ENCODE measurements at places on chromosomes 3 and 15.

- DNase-seq, result no peak
Measured at GRCh38 chr15:69298697-69299441, at the start of gene PAQR5. PAQR5 (plus strand) TSS chr15:69298912; CDS start chr15:69360081, 61,169 bp downstream.

DNA sequence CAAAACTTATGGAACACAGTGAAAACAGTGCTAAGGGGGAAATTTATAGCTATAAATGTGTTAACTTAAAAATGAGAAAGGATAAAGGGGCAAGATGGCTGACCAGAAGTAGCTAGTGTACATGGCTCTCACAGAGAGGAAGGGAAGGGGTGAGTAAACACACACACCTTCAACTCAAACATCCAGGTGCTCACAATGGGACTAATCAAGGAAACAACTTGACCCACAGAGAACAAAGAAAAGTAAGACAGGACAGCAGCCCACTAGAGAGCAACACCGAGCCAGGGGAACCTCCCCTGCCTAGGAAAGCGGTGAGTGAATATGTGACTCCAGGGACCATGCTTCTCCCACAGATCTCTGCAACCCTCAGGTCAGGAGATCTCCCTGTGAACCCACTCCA lies 85.0 kb upstream of the UBP1 start:
- DNase-seq, result no peak

DNA sequence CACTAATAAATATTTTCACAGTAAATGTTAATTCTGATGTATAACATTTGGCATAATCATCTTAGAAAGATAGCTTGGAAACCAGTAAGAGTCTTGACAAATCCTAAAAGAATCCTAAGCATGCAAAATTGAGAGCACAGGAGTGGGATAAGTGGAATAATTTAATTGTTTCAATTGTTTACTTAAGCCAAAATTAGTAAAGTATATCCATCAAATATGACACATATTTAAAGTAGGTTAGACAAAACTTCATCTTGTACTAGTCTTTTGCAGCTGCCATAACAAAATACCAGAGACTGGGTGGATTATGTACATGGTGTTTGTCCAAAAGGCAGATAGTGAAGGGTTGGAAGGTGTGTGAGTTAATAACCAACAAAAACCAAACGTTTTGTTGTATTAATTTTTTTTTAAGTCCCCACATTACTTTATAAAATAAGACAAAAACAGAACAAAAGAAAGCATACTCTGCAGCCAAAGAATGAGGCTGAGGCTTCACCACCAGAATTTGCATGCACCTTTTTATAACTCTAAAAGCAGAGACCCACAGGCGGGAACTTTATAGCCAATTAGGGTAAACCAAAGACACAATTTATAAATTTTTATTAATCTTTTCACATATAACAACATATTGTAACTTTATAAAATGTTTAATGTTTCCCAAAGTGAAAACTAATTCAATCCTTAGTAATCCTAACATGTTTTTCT lies 41.9 kb upstream of the CD200R1L start:
- no peak for DNase-seq

GRCh38 chr3:148727231-148727630 lies 29.5 kb downstream of the AGTR1 start:
- no peak for DNase-seq

- no peak for DNase-seq
Measured at GRCh38 chr3:8224941-8225340, 276.7 kb upstream of the LMCD1 start.

DNA sequence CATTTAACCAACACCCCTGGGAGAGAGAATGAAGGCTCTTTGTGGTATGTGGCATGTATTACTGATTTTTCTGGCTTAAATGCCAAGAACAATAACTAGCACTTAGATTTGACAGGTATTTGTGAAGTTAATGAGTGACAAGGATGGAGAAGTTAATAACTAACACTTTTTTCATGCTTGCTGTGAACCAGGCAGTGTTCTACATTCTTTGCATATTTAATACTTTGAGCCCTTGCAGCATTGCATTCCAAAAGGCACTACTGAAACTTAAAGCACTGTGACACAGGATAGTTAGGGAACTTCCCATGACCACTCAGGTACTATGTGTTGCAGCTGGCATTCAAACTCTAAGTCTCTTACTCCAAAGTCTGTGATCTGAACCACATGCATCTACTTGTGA lies 650.6 kb downstream of the ZPLD1 start:
- no peak for DNase-seq

- DNase-seq, result no peak
Measured at GRCh38 chr3:135869439-135870105, 96.0 kb upstream of the PPP2R3A start.

DNA sequence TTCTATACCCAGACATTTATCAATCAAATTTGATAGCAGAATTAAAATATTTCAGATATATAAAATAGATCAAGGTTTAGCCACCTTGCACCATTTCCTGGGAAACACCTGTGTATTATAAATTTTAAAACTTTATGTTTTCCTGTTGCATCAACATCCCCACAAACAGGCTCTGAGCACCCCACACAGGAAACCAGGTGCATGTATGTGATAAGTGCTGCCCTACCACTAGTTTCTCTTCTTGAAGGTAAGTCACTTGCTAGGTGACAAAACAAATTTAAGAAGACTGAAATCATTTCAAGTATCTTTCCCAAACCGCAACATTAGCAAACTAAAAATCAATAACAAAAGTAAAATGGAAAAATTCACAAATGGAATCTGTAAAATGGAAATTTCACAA lies 496.1 kb upstream of the CCDC54 start:
- no peak for DNase-seq

GRCh38 chr15:80695099-80695910 lies at the start of gene ABHD17C:
ABHD17C (plus strand) TSS chr15:80695310; CDS start chr15:80695430, 120 bp downstream.
- peak; percentile 23 for DNase-seq

GRCh38 chr3:42118762-42119361 lies 27.7 kb downstream of the TRAK1 start:
- no peak for DNase-seq

DNA sequence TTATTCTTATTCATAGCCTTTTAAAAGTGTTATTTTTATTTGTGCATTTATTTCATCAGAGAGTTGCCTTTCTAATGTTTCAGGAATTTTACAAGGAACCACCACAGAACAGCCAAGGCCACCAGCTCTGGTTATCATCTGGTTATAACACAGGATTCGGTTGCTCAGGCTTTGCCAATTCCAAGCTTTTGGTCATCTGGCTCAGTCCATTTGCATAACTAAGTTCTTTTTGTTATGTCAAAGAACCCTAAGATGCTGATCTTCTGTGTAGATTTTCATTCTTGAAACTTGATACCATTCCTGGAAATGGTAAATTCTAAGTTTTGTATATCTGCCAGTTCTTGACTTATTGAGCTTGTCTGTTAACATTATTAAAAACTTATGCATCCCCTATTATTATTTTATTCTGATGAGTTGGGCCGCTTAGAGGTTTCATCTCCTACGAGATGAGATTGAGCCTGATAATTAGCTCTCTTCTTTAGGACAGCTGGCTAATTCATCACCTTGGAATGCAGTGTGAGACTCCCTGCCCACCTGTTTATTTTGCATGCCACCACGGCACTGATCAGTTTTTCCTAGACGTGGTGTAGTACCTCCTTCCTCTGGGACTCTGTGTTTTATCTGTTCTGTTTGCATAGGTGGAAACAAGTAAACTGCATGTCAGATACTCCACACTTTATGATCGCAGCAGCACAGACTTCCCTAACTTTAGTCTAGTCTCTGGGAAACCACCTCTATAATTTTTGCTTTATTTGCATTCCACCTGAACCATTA lies 264.8 kb downstream of the SLCO3A1 start:
- no peak for DNase-seq

DNA sequence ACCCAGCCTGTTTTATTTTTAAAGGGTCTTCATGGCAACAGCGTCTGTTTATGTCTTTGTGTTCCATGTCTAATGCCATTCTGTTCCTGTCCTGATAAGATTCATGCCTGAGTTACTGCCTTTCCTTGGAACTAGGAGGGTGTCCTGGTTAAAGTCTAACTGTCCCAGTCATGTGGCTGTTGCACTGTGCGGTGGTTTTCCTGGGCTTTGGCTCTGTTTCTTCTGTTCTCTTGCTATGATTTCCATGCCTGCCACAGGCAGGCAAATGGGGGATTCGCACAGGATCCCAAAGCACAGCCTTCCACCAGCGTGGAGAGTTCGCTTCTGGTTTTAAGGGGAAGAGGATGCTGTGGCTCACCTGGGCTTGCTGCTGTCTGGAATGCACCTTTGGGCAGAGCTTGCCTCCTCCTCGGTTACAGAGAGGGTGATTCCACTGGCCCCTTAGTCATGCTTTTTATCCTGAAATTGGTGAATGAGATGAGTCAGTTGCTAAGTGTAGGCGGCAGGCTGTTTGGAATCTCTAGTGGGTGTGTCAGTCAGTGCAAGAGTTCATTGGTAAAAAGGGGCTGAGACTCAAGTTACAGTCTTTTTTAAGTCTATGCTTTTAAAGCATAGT lies 86.8 kb downstream of the CCK start:
- no peak for DNase-seq

- no peak for DNase-seq
Measured at GRCh38 chr3:85255949-85256348, 297.2 kb downstream of the CADM2 start.

GRCh38 chr3:123258811-123259420 lies 57.2 kb downstream of the SEC22A start:
- DNase-seq, result no peak

GRCh38 chr3:130789782-130790322 lies 43.2 kb upstream of the PIK3R4 start:
- DNase-seq, result no peak

- DNase-seq, result no peak
Measured at GRCh38 chr3:71432044-71432975, 151.2 kb downstream of the FOXP1 start.

DNA sequence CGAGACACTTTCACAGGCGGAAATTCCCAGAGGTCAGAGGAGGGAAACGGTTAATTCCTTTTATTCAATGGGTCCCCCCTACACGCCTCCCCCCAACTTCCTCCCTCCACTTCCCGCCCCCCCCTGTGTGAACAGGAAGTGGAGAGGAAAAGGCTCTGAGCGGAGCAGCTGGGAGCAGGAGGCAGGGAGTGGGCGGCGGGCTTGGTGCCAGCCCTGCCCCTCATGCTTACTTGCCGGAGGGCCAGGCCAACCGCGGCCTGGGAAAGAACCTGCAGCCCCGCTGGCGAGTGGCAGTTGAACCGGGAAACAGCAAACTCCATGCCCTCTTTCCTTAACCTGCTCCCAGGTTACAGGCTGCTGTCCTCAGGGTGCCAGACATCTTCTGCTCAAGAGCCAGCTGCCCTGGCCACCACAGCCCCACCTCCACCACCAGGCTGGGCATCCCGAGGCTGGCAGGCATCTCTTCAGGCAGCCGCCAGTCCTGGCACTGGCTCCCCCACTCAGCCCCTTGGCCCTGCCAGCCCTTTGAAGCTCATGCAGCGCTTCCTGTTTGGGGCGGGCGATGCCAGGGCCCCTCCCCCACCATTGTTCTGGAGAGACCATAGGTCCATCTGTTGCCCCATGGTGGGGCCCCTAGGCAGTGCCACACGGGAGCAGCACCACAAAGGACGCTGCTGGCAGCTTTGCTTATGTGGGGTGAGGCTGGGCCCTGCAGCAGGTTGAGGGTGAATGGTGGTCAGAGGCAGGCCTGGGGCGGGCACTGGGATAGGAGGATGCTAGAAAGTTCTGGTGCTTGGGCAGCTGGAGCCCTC lies 12.9 kb downstream of the VPS18 start:
- no peak for DNase-seq

DNA sequence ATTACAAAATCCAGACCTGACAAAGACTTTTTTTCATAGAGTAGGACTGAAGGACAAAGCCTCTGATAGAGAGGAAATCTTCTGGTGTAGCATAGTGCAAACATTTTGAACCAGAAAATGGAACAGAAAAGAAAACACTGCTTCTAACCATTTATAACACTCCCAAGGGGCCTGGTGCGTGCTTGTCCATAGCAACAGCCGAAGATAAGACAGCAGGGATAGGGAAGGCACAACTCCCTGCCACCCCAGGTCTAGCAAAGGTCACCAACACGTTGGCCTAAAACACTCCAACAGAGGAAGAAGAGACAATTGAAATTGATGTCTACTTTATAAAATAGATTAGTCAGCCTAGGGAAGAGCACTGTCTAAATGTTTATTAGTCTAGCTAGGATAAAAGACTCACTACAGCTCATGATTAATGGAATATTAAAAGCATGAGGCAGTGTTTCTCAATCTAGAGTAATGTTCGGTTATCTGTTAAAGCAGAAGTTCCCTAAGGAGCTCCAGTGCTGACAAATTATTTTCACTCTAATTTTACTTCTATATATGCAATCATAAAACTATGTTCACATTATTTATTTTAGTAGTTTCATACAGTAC lies 145.2 kb downstream of the P3H2 start:
- DNase-seq, result no peak

DNA sequence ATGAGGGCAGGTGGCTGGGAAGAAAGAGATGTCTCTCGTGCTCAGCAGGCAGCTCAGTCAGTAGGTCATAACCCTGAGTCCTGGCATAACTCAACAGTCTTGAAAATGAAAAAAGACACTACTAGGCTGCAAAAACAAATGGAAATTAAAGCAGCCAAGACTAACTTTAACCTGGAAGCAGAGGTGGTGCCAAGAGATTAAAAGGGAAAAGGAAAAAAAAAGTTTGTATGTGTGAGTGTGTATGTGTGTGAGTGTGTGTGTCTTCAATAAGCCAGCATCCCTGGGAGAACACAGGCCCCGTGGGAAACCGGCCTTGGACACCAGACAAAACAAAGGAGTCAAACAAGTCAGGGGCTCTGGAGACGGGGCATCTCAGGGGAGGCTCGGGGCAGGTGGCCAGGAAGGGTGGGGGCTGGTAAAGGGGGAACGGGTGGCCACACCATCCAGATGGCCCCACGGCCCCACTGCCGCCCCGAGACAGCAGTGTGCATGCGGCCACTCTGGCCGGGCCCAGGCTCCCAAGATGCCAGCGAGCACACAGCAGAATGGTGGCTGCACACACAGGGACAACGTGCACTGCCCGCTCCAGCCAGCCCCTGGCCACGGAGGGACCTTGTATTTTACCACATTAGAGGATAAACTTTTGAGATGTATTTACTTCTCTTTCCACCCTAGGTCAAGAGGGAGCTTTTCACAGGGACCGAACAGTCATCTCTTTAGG lies 23.8 kb downstream of the CYFIP1 start:
- no peak for DNase-seq
